ENCODE measurements at places on chromosomes 7 and 10. TPM values are rescaled to one million over a fixed set of nuclear protein-coding genes. Genes with fewer than 3 reads are reported as not detected.

DNA sequence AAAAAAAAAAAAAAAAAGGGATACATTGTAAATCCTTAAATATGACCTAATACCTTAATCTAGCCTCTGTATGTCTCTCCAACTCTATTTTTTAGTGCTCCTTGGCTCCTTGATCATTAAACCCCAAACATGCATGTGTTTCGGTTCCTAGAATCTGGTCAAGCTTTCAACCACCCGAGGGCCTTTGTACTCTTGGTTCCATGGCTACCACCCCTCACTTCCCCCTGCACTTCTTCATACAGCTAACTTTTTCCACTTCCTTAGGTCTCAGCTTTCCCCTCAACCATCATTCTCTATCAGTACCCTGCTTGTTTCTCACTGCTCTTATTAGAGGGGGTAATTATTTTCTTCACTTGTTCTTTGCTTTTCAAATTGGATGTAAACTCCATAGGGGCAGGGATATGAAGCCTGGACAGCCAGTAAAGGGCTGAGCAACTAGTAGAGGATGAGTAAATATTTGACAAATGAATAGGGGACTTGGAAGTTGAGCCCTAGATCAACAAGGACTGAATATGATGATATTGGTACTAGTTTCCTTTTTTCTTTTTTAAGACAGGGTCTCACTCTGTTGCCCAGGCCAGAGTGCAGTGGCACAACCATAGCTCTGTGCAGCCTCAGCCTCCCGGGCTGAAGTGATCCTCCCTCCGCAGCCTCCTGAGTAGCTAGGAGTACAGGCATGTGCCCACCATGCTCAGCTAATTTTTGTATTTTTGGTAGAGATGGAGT is 4.3 kb upstream of the GDI2 start:
- no peak for DNase-seq

GRCh38 chr10:21289961-21290360 is 235.5 kb downstream of the SKIDA1 start:
- DNase-seq: no peak

- DNase-seq: no peak
Measured at GRCh38 chr7:141200191-141201108, 126.6 kb downstream of the TMEM178B start.

LIPM gene
- not detected for total RNA-seq

- DNase-seq: no peak
Measured at GRCh38 chr10:3260066-3260834, 87.7 kb upstream of the PITRM1 start.

CPA1 gene
- 0.14 TPM for total RNA-seq

DNA sequence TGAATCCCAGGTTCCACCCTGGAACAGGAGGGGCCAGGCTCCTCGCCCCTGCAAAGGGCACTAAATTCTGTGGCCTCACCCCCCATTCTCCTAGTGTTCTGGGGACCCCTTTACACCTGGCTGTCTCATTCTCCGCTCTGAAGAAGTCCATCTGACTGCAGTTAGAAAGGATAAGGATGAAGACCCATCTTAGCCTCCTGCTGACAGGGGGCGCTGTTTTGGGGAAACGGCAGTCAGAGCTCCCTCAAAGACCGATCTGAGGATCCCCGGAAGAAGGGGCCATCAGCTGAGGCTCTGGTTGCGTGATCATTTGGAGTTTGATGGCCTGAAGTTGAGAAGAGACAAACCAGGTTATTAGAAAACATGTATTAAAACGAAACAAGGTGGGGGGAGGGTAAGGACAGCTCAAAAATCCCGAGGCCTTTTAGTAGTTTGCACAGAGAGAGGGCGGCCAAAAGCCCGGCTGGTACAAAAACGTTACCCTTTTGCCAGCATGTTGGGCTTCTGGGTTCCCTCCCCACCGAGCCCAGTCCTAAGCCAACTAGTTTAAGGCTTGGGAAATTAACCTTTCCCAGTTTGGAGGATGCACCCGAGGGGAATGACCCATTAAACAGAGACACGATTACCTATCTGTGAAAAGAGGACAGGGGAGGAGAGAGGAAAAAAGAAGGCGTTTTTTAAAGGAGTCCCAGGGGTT is 102.8 kb downstream of the CHN2 start:
- DNase-seq: no peak

DNA sequence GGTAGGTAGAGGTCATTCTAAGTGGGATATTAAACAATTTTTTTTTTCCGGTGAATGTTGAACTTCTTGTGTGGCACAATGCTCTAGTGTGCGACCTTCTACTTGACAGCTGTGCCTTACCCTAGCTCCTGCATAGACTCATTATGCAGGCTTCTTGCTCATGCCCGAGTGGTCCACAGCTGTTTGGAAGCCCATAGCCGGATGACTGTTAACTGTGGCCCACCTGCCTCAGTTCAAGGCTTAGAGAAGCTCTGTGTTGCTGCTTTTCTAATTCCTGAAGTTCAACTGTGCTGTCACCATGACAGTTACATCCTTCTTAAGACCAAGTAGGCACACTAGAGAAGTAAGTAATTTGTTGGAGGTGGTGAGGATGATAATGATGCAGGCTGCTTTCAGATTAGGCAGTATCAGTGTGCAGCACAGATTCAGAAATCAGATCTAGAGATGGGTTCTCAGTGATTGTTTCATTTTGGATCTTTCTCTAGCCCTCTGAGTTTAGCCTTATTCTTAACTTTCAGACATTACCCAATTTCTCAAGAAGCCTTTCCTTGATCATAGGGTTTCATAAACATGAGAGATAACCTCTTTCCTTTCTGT is 278.4 kb downstream of the PHF14 start:
- DNase-seq: no peak

DNA sequence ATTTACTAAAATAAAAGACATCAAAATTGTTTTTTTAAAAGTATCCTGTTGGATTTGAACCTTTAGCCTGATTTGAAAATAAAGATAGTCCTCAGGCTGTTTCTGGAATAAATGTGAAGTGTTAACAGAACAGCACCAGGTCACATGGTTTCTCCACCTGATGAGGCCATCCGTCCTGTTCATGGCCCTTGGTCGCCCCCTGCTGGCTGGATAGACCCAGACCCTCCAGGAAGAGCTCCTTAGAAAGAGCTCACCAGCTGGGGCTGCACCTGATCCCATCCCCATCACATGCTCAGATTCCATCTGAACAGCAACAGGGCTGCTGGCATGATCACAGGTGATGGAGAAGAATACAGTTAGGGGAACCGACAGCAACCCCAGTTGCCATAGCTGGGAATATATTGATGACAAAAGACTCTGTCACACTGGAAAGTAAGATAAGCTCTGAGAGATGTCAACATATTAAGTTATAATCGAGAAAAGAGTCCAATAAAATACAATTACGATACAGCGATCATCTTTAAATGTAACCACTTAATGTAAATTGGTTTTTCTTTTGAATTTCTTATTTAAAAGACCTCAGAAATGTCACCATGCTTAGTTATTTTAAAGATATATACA is 4.8 kb downstream of the OR2A14 start:
- peak; percentile 76 for DNase-seq

GRCh38 chr7:7554021-7554432 is 12.7 kb upstream of the MIOS start:
- DNase-seq: no peak

GRCh38 chr10:110147961-110148360 is 59.4 kb upstream of the MXI1 start:
- no peak for DNase-seq

DNA sequence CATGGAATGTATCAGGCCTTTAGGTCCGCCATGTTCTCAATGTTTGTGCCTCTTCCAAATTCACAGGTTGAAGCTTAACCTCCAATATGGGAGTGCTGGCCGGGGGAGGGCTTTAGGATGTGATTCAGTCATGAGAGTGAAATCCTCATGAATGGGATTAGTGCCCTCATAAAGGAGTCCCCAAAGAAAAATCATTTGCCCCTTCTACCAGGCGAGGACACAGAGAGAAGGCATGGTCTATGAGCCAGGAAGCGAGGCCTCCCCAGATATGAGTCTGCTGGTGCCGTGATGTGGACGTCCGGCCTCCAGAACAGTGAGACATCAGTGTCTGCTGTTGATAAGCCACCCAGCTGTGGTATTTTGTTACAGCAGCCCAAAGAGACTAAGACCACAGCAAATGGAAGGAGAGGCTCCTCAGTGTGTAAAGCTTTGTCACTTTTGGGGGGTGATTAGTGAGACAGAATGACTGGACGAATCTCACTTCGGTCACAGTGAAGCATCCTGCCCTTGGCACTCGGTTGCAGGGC is 231.3 kb upstream of the KLF6 start:
- DNase-seq: no peak

GRCh38 chr7:284762-285722 is 4.9 kb upstream of the FOXL3 start:
- DNase-seq: no peak

DNA sequence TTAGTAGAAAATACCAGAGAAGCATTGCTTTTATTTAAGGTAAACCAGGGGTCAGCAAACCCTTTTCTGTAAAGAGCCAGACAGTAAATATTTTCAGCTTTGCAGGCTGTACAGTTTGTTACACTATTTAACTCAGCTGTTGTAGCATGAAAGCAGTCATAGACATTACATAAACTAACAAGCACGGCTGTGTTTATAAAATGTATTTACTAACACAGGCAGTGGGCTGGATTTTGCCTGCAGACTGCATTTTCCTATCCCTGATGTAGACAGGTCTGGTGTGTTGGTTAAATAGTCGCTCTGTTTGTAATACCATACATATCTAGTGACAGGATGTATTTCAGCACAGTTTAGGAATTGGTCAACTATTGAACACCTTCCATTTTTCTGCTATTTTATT is 129.3 kb downstream of the ST7 start:
- no peak for DNase-seq

All from prostate gland (tissue), 2 donors.